Renal pelvis (tissue), 12 donors: ENCODE measurements at places on chromosomes 12 and 14. TPM values are rescaled to one million over a fixed set of nuclear protein-coding genes. Genes with fewer than 3 reads are reported as not detected.
A peak's percentile ranks its signal among the peaks of the same experiment; 100 is the strongest.

The CDKN1B gene
- 64.0 TPM for polyA plus RNA-seq

GRCh38 chr14:80383223-80383622, 171.9 kb upstream of the DIO2 start:
- DNase-seq, result no peak

The MGST1 gene
- polyA plus RNA-seq, result 34.8 TPM

- no peak for DNase-seq
Observed at GRCh38 chr12:96876966-96877365, 30.1 kb upstream of the NEDD1 start.

GRCh38 chr12:29762637-29763300, 21.0 kb downstream of the TMTC1 start:
- DNase-seq, result no peak

The SSTR1 gene
- polyA plus RNA-seq, result 2.9 TPM

- DNase-seq, result no peak
Observed at GRCh38 chr12:2488131-2488530, 306.6 kb upstream of the FKBP4 start.

DNA sequence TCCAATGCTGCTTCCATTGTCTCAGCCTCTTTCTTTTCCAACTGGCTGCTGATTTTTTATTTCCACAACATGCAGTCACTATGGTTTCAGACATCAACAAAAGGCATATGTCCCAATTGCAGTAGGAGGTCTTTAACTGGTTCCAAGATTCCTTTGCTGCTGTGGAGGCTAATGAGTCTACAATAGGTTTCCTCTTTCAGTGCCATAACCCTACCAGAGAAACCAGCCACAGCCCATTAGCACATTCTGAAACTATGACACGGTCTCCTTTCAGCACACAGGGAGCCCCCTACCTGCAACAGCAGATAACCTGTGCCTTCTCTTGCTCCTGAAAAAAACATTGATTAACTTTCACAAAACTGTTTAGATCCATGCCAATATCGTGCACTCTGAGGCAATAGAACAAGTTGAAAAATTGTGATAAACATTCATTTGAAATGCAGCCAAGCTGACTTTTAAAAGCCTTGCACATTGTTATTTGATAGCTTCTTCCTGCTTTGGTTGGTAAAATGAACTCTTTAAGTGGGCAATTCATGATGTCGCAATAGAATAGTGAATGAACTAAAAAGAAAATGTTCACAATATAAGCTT, 32.4 kb downstream of the PLEKHG7 start:
- DNase-seq, result peak; percentile 8

- no peak for DNase-seq
Observed at GRCh38 chr12:89576572-89577220, 50.8 kb upstream of the POC1B start.

The FOXG1 gene
- polyA plus RNA-seq, result 0.43 TPM

GRCh38 chr12:62760779-62761178, 174.2 kb downstream of the PPM1H start:
- DNase-seq, result no peak

- DNase-seq, result no peak
Observed at GRCh38 chr14:57979376-57980048, 113.6 kb upstream of the SLC35F4 start.

DNA sequence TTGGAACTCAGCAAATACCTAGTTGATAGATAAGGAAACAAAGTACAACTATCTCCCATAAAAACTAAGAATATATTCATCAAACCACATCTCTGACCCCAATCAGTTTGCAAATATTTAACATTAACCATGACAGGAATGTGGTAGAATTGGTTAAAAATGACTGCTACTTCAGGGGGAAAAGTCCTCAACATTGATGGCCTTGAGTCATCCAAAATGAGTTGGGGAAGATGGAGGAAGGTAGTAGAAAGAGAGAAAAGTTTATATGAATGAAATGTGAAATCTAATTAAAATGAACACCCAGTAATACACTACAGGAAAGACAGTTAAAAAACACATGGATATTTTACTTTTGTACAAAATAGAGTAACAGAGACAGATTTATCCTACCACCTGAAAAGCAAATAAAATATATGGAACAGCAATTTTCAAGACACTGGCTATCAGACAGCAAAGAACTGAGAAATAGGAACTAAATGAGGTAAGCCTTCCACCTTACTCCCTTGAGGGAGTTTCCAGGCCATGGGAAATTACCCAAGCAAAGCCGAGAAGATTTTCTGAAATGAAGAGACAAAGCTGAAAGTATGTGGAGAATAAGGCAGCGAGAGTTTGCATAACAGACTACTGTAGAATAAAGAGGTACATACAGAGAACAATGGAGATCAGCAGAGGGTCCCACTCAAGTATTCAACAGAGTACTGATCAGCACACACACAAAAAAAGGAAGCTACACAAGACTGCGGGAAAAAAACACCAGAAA, 49.6 kb downstream of the TC2N start:
- DNase-seq, result no peak

GRCh38 chr14:94138251-94138650, 8.8 kb upstream of the IFI27L2 start:
- no peak for DNase-seq

DNA sequence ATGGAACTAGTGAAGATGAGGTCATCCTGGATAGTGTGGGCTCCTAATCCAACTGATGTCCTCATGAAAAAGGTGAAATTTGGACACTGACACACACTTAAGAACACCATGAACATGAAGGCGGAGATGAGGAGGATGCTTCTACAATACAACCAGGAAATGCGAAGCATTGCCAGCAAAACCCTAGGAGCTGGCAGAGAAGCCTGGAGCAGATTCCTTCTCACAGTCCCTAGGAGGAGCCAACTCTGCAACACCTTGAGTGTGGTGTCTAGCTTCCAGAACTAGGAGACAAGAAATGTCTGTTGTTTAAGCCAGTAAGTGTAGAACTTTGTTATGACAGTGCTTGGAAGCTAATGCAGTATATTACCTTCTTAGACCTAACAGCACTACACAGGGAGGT, 191.9 kb upstream of the PWP1 start:
- DNase-seq, result no peak

The DENND5B gene
- polyA plus RNA-seq, result 24.4 TPM
